ENCODE measurements at places on chromosomes 7 and 10.

- peak; percentile 81 for DNase-seq
These were observed 137.2 kb downstream of the ARID5B start for GRCh38 chr10:62038609-62039190.

DNA sequence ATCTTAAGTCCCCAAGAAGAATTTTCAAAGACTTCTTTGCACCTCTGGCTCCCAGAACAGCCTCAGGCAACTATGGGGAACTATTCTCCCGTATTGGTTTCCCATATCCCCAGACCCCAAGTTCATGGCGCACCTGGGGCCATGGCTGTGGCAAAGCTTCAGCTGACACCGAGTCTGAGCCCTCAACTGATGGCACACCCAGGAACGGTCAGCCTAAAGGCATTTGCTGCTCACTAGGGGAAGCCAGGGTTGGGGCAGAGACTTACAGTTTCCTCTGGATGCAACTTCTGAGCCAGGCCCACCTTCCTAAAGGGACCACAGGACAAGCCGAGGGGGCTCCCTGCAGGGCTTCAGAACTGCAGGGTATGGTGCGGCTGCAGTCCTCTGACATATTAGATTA, 13.7 kb upstream of the CPA1 start:
- DNase-seq, result no peak

DNA sequence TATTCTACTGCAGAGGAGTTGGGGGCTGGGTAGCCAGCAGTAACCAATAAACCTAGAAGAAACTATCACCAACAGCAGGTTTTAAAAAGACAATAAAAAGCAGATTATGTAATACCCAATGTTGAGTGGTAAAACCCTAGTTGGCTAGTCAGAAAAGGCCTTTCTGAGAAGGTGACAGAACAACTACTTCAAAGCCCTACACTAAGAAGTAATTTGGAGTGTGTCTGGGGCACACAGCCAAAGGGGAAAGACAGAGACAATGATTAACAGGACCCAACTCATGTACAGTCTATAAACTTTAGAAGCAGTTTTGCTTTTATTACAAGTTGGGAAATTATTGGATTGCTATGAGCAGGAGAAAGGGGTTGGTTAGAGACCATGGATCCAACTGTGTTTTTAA, 77.2 kb upstream of the TMEM106B start:
- DNase-seq, result no peak

DNA sequence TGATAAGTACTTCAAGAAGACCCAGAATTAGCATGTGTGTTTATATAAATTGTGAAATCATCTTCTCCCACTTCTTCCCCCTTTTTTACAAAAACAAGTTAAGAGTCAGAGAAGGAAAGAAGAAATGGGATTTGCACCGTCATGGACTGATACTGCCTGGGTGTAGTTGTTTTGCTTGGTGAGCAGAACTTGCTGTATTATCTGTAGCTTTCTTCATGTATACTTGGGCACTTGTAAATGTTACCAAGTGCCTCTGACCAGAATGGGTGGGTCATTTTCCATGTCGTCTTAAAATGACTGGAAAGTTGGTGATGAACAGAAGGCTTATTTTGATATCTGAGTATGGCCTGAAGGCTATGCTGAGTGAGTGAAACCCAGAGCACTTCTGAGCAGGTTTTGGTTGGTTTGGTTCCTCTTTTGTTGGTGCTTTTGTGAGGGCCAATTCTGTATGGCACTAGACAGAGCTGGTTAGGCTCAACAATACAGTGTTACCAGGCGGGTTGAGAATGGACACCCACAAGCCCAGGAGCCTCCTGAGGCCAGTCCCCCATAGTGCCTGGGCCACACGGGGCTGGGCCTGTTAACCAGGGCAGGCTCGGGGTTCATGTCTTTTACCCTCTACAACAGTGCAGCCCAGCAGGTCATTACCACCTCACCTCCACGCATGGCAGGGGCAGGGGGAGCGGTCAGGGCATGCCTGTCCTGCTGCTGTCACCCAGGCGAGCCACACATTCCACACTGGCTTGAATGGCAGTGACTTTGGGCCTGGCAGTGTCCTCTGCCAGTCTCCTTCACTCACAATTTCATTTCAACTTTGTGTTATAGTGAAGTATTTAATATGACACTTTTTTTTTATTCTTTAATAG, 115.1 kb downstream of the CCNY start:
- no peak for DNase-seq

All from fibroblast of skin of left biceps (primary cell).